ENCODE measurements at places on chromosomes 3 and 15. TPM values are rescaled to one million over a fixed set of nuclear protein-coding genes. Genes with fewer than 3 reads are reported as not detected.

The FILIP1L gene
- 11.7 TPM for total RNA-seq

The TMOD3 gene
- 42.6 TPM for total RNA-seq

The RBM6 gene
- 36.8 TPM for total RNA-seq

The ST8SIA2 gene
- under 0.01 TPM for total RNA-seq

The STRIT1 gene
- total RNA-seq = not detected

The FAM107A gene
- not detected for total RNA-seq

The FEZF2 gene
- total RNA-seq = not detected

The SELENOT gene
- 294 TPM for total RNA-seq

The NDN gene
- 43.7 TPM for total RNA-seq

The LSAMP gene
- 0.28 TPM for total RNA-seq

The ASB14 gene
- not detected for total RNA-seq

The PEX5L gene
- under 0.01 TPM for total RNA-seq

The C3orf22 gene
- total RNA-seq = not detected

The OR5K1 gene
- total RNA-seq = not detected

The DAG1 gene
- 39.5 TPM for total RNA-seq

The FOXL2NB gene
- under 0.01 TPM for total RNA-seq

All from regular cardiac myocyte (primary cell).